HFFc6 (cell line): ENCODE measurements at places on chromosomes 6 and 20.
A peak's percentile ranks its signal among the peaks of the same experiment; 100 is the strongest.

- DNase-seq: no peak
Observed at GRCh38 chr6:34512738-34513115, 43.4 kb downstream of the SPDEF start.

GRCh38 chr6:146709036-146709622 lies 110.4 kb downstream of the ADGB start:
- no peak for DNase-seq

DNA sequence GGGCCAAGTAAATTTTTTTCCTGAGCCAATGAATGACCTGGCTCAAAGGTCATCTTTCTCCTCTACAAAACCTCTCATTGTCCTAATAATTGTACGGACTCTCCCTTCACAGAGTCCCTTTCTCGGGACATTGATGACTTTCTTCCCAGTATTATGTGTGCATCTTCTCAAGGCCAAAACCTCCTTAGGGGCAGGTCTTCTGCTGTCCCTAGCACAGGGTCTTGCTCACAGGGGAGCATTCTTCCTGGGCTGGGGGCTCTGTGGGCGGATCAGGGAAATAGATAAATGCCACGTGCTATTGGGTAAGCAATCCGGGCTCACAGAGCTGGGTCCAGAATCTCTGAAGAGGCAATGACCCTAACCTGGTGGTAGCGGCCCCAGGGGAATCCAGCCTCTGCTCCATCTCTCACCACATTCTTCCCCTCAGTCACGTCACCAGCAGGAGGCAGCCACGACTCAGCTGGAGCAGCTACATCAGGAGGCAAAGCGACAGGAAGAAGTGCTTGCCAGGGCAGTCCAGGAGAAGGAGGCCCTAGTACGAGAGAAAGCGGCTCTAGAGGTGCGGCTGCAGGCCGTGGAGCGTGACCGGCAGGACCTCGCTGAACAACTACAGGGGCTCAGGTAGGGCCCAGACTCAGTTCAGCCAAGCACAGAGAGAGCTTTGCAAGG lies 23.5 kb downstream of the CEP250 start:
- no peak for DNase-seq

DNA sequence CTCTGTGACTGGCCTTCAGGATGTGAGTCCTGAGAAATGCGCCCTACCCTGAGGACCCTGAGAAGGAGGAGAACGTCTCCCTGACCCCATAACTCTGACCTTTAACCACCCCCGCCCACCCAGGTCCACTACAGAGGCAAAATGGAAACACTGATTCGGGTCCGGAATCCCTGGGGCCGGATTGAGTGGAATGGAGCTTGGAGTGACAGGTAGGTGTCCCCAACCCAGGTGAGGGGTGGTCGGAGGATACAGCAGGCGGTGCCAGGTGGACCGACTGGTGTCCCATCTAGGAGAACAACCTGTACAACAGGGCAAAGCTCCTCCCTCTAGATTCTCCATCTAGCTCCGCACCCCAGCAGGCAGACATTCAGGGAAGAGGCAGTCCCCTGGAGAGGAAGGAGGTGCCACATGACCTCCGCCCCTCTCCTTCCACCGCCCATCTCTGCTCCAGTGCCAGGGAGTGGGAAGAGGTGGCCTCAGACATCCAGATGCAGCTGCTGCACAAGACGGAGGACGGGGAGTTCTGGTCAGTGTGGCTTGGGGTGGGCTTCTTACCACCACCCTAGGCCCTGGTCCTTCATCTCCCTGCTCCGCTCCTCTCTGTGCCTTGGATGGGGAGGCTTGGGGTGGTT lies 17.6 kb downstream of the CAPN11 start:
- no peak for DNase-seq

GRCh38 chr20:17872434-17872833 lies 96.2 kb downstream of the SNX5 start:
- DNase-seq: no peak

DNA sequence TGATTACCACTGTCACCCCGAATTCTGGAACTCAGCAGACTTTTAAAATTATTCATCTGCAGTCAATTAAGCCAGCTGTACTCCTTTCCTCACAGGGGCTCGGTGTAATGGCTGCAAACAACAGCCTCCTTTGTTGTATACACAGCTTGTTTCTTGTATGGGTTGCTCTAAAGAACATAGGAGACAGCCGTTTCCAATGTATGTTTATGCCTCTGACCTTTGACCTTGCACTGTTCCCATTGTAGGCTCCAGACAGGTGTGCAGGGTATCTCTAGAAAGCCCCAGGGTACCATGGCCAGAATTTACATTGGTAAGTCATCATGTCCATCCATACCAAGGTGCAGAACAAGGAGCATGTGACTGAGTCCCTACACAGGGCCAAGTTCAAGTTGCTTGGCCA lies 11.5 kb upstream of the TENT5A start:
- DNase-seq: no peak

GRCh38 chr20:57249772-57250171 lies 16.7 kb downstream of the BMP7 start:
- no peak for DNase-seq

GRCh38 chr6:125747589-125748405 lies 1.6 kb upstream of the HEY2 start:
- no peak for DNase-seq

DNA sequence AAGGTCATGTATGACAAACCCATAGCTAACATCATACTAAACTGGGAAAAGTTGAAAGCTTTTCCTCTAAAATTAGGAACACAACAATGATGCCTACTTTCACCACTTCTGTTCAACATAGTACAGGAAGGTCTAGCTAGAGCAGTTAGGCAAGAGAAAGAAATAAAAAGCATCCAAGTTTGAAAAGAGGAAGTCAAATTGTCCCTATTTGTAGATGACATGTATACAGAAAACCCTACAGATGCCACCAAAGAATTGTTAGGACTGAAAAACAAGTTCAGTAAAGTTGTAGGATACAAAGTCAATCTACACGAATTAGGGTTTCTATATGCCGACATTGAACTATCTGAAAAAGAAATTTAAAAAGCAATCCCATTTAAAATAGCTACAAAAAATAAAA lies 89.4 kb upstream of the GLP1R start:
- no peak for DNase-seq

- DNase-seq: no peak
Observed at GRCh38 chr6:25896252-25896651, 22.2 kb upstream of the SLC17A3 start.

DNA sequence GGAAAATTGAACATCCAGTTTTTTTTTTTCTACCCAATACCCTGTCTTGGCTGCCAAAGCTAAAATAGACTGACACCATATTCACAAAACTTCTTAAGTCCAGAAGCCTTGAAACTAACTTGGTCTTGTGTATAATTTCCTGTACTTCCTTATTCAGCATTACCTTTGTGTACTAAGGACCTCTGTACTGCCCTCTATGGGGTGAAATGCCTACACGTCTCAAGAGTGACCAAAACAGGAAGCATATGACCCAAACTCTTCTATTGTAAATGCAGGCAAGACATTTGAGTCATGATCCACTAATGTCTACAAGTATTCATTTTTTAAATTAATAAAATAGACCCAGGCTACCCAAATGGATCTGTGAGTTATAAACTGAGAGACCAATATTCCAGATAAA lies 50.4 kb downstream of the HMGCLL1 start:
- DNase-seq: peak; percentile 2

- DNase-seq: peak; percentile 97
Observed at GRCh38 chr20:53774461-53775203, 181.0 kb upstream of the ZNF217 start.

DNA sequence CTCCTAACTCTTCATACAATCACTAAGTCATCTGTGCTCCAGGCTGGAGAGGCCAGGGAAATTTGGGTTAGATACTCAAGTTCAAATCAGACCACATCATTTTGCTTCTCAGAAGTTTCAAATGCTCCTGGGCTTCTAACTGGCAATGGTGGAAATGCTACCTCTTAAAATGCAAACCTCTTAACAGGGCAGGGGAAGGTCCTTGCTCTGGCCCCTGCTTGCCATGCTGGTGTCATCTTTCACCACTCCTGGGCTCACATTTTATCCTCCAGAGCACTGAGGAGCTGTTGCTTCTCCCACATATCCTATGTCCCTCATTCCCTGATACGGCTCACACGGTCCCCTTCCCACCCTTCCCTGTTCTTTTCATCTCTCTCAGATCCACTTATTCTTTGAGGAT lies 41.8 kb upstream of the NT5E start:
- DNase-seq: no peak

GRCh38 chr6:74073429-74073828 lies 377.4 kb downstream of the CD109 start:
- peak; percentile 79 for DNase-seq

DNA sequence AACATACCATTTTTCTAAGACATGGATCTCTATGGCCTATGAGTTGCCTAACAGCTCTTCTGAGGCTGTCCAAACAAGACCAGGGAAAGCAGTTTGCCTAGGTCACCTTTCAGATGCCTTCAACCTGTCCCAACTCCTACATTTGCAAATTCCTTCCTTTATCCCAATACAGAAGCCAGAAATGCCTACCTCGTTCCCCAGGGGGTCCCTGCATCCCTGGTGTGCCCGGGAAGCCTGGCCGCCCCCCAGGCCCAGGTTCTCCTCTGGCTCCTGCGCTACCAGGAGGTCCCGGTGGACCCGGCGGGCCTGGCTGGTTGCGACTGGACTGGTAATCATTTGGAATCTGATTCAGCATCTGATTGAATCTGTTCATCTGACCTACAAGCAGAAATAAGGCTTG lies 115.9 kb downstream of the COL12A1 start:
- DNase-seq: no peak

GRCh38 chr6:135644394-135644793 lies 146.9 kb upstream of the AHI1 start:
- no peak for DNase-seq

DNA sequence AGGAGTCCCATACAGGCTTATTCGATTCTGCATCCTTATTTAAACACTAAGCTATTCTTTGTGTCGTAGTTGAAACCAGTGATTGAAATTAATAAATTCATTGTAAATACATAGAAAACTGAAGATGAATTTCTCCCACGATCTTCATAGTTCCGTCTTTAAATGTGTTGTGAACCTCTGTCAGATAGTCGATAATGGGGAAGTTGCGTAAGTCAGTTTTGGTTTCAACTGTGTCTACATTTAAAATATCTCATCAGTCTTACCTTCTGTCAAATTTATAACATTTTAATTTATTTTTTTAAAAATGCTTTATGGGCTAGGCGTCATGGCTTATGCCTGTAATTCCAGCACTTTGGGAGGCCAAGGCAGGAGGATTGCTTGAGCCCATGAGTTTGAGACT lies 12.7 kb downstream of the STX11 start:
- no peak for DNase-seq

- no peak for DNase-seq
Observed at GRCh38 chr6:145468534-145468933, 266.8 kb downstream of the EPM2A start.

DNA sequence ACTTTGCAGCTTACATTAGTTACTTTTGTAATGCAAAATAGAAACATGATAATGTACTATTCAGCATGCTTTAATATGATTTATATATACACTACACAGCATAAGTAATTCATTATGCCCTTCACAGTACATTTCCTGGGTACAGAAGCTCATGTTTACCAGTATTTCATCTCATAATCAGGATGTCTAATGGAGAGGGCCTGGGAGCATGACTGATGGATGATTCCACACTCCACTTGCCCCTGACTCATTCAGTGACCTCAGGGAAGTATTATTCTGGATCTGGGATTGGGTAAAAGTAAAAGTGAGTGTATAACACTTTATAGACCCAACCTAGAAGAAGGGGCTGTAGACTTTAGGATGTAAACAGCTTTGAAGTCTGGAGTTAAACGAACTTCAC lies 31.4 kb upstream of the BACH2 start:
- no peak for DNase-seq

DNA sequence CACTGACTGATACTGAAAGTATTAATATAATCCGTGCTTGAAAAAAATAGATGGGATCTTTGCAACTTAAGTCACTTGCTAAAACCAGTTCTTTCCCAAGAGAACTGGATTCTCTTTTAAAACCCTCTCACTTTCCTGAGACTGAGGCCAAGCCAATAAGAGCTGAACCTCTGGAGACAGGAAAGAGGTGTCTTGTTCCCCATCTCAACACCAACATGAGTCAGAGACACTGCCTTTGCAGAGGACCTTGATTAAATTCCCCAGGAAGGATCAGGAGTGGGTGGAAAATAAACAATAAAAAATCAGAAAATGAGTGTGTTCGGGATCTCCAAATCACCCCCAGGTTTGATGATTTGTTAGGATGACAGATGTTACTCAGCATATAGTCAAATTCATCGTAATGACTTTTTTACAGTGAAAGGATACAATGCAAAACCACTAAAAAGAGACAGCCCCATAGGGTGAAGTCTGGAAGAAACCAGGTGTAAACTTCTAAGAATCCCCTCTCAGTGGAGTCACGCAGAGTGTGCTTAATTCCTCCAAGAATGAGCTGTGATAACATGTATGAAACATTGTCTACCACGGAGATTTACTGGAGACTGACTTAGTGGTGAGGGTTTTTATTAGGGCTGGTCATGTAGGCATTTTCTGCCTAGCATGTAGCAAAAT lies 122.8 kb upstream of the BEND3 start:
- no peak for DNase-seq

GRCh38 chr6:41626917-41627316 lies 11.4 kb upstream of the MDFI start:
- no peak for DNase-seq

- no peak for DNase-seq
Observed at GRCh38 chr6:50098641-50098993, 48.9 kb upstream of the DEFB112 start.

DNA sequence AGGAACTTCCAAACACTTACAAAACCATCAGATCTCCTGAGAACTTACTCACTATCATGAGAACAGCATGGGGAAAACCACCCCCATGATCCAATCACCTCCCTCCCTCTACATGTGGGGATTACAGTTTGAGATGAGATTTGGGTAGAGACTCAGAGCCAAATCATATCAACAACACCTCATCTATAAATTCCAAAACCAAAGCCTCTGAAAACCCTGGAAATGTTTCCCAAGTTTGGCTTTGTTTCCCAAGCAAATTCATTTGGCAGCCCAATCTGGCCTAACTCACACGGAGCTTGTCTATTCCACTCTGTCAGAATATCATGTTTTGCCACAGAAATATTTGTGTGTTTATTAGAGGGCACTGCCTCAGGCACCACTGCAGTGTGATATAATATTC lies 142.6 kb downstream of the COL9A1 start:
- no peak for DNase-seq

DNA sequence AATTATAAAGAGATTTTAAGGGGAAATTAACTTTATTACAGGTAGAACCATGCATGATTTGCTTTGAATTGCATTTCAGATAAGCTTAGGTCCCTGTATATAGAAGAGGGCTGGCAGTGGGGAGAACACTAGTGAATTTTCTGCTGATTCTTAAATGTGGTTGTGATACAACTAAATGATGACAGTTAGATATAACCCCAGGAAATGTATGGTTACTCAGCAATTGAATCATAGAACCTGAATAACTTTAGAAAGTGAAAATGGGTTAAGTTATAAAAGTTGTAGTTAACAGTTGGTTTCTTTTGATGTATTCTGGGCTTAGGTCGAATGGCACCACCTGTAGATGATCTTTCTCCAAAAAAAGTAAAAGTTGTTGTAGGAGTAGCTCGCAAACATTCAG lies 70.1 kb downstream of the PHF3 start:
- no peak for DNase-seq
